ENCODE measurements at places on chromosomes 12 and 14.

- DNase-seq, result no peak
Observed at GRCh38 chr12:8482571-8483061, 26.9 kb downstream of the CLEC6A start.

- peak; percentile 6 for DNase-seq
Observed at GRCh38 chr12:111687255-111687654, 1.4 kb downstream of the ACAD10 start.

- DNase-seq, result no peak
Observed at GRCh38 chr12:106601031-106601430, 18.2 kb downstream of the RFX4 start.

DNA sequence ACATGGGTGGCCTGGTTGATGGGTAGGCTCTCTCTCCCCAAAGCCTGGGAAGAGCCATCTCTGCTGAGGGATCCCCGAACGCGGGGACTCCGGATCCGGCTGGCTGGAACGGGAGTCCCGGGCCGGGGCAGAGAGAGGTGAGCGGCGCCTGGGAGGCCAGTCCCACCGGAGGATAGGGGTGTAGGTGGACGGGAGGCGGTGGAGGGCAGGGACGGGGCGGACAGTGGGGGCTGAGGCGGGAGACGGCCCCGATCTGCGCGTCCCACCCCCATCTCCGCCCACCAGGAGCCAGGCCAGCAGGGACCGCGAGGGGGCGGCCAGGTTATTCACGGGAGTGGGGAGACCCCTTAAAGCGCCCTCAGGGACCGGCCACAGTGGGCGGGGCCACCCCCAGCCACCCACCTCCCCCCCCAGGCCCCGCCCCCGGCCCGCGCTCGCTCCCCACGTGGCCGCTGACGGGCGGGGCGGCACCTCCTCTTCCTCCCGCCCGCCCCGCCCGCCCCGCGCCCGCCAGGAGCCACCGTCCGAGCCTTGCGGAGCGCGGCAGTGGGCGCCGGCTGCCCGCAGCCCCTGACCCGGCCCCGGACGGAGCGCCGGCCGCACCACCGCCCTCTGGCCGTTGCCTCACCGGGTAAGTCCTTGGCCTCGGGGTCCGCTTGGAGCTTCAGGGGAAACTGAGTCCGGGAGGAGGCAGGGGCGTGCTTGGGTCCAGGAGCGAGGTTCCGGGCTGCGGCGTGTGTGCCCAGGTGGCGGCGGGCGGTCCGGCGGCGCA, at the start of gene INF2:
Gene INF2 (plus strand): TSS at position 510 of the 772 bp plus-strand sequence. CDS start 11,748 bp downstream, outside the sequence.
- peak; percentile 84 for DNase-seq

DNA sequence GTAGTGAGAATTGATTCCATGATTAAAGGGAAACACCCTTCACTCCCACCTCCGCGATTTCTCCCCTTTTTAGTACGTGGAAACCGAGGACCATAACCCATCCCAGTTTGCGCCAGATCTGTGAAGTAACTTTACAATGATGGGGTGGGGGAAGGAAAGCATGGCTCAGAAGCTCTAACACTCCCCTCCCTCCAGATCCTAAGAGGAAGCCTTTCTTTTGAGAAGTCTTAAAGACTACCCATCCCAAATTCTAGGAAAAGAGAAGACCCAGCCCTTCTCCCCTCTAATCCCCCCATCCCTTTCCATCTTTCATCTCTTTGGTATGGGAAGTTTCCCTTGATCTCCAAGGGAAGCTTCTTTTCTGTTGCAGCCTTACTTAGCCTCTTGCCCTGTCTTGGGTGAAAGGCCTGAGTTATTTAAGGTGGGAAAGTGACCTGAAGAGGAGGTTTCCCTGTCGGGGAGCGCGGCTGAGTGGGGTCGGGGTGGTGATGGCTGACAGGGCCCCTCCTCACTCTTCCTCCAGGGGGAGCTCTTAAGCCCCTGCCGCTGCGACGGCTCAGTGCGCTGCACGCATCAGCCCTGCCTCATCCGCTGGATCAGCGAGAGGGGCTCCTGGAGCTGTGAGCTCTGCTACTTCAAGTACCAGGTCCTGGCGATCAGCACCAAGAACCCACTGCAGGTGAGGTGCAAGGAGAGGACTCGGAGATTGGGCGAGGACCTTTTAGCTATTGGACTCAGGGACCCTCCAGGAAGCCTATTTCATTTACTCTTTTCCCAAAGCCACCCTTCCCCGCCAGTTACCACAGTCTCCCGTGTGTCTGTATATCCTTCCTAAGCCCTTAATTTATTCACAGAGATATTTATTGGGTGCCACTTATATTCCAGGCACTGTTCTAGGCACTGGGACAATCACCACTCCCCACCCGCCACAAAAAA, 1.8 kb downstream of the MARCHF9 start:
- no peak for DNase-seq

- no peak for DNase-seq
Observed at GRCh38 chr12:64525461-64526160, 73.7 kb downstream of the TBK1 start.

- DNase-seq, result no peak
Observed at GRCh38 chr12:132695431-132695830, 8.0 kb downstream of the PXMP2 start.

DNA sequence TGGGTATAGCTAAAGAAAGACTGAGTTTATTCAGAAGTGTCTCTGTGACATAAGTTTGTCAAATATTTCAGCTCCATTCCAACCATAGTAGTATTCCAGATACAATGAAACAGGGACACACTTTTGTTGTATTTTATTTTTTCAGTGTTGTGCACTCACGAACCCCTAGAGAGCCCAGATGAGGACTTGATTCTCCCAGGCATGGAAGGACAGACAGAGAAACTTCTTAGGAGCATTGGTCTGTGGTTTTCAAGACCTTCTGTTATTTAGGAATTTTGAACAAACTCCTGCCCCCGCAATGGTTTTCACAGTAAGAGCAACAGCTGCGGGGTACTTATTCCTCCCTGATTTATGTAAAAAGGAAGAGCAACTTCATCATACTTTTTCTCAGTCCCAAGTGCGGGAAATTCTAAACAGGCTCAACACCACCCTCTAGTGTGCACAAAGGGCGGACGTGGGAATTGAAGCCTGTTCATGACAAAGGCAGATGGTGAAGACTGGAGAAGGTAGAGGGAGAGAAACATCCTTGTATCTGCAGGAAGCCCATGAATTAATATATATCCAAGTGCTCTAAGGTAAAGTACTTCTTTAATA, 147.6 kb downstream of the PAH start:
- DNase-seq, result peak; percentile 91

- DNase-seq, result no peak
Observed at GRCh38 chr14:102899516-102899900, 23.0 kb upstream of the AMN start.

GRCh38 chr14:65958664-65959562, 527.3 kb upstream of the CCDC196 start:
- peak; percentile 65 for DNase-seq

- no peak for DNase-seq
Observed at GRCh38 chr12:39867631-39868327, 238.1 kb downstream of the SLC2A13 start.

DNA sequence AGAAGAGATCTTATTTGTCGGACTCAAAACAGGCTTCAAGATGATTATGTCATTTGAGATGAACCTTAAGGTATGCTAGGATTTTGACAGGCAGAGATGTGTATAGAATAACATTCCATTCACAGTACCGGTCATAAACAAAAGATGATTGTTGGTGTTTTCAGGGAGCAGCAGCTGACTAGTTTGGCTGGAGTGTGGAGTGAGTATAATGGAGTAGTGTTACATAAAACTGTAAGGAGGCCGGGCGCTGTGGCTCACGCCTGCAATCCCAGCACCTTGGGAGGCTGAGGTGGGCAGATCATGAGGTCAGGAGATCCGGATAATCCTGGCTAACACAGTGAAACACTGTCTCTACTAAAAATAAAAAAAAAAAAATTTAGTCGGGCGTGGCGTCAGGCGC, 23.9 kb downstream of the SERPINA10 start:
- DNase-seq, result no peak

GRCh38 chr14:65001723-65002122, 15.0 kb downstream of the FNTB start:
- no peak for DNase-seq

DNA sequence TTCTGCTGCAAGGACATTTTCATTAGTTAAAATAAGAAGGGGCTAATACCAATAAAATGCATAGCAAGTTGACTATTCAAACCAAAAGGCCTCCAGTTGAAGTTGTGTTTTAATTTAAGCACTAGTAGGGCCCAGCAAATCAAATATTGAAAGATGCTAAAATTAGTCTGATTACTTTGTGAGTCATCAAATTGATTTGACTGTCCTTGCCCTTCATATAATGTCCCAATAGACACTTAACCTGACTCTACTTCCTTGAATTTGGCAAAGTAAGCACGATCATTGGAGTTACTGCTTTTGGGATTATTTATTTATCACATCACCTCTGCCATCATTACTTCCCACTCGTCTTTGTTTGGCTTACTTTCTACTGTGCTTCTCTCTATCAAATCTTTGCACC, 798.5 kb downstream of the DIO2 start:
- no peak for DNase-seq

GRCh38 chr14:79580414-79580813, 630.9 kb downstream of the DIO2 start:
- DNase-seq, result no peak

DNA sequence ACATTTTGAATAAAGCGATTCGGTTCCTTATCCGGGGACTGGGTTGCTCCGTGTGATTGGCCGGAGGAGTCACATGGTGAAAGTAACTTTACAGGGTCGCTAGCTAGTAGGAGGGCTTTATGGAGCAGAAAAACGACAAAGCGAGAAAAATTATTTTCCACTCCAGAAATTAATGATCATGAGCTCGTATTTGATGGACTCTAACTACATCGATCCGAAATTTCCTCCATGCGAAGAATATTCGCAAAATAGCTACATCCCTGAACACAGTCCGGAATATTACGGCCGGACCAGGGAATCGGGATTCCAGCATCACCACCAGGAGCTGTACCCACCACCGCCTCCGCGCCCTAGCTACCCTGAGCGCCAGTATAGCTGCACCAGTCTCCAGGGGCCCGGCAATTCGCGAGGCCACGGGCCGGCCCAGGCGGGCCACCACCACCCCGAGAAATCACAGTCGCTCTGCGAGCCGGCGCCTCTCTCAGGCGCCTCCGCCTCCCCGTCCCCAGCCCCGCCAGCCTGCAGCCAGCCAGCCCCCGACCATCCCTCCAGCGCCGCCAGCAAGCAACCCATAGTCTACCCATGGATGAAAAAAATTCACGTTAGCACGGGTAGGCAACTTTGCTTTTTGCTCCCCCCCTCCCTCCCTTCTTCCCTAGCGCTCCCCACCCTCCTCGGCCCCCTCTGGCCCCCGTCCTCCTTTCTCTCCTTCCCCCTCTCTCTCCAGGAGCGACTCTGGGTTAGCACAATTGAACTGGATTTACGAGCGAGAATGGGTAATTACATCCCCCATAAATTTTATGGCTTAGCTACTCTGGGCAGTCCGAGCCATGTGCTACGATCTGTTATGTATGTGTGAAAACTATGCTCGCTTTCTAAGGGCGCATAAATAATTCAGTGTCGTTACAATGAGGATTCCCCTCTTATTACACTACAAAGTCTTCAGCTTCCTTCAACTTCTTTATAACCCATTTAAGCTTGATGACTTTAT, at the start of gene HOXC4:
Gene HOXC4 (plus strand): TSS at position 85 of the 991 bp plus-strand sequence. CDS start 88 bp downstream, at position 173.
- no peak for DNase-seq

GRCh38 chr12:108806346-108806745, 51.0 kb downstream of the SSH1 start:
- peak; percentile 17 for DNase-seq

GRCh38 chr14:70873627-70874026, 33.6 kb upstream of the PCNX1 start:
- DNase-seq, result no peak

GRCh38 chr12:26198742-26199141, 3.4 kb downstream of the SSPN start:
- peak; percentile 86 for DNase-seq

DNA sequence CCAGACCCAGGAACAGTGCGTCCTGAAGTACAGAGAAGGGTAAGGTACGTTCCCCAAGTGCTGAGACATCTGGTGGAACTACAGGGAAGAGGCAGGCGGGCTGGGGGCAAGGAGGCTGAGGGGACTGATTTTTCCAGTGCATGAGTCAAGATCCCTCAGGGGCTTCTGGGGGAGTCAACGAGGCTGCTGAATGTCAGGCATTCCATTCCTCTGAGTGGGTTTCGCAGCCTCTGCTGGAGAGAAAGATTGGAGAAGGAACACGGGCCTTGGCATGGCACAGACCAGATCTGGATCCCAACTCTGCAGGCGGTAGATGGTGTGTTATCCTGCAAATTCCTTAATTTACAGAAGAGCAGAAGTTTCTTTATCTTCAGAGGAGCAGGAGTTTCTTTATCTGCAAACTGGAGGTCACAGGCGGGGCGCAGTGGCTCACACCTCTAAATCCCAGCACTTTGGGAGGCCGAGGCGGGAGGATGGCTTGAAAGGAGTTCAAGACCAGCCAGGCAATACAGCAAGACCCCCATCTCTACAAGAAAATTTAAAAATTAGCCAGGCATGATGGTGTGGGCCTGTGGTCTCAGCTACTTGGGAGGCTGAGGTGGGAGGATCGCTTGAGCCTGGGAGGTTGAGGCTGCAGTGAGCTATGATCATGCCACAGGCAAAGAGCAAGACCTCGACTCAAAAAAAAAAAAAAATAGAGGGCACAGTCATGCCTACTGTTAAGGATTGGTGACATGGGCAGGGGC, 132.6 kb upstream of the MAP1LC3B2 start:
- peak; percentile 98 for DNase-seq

- no peak for DNase-seq
Observed at GRCh38 chr14:72577521-72577920, 316.4 kb downstream of the DPF3 start.

DNA sequence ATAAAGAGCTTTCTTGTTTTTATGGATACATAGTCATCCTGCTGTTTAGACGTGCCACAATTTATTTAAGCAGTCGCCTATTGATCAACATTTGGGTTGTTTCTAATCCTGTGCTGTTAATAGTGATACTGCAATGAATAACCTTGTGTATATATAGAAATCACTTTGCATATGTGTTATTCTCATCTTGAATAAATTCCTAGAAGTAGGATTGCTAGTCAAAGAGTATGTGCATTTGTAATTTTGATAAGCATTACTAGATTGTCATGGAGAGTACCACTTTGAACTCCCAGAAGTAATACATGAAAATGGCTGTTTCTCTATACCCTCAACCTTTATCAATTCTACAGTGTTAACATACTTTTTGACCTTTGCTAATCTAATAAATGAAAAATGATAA, 44.9 kb upstream of the KCNH3 start:
- no peak for DNase-seq

DNA sequence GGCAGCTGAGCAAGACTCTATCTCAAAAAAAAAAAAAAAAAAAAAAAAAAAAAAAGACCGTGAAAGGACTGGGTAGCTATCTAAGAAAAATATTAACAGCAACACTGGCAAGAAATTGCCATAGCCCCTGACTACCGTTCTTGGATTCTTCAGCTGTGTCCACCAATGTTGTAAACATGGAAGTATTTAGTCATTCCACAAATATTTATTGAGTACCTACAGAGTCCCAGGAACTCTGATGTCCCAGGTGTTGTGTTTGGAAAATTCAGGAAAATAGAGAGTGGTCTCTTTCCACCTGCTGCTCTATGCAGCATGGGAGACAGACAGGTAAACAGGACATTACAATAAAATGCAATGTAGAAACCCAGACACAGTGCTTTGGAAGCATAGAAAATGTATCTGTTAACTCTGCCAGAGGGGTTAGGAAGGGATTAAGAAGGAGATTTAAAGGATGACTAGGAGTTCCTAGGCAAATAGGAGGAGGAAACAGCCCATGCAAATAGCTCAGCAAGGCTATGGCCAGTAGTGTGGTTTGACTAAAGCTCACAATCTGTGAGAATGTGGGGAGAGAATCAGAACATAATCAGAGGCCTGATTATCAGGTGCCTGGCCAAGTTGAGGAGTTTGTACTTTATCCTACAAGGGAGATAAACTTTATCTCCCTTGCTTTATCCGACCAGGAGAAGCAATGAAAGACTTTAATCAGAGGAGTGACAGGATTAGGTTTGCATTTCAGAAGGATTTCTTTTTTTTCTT, 2.1 kb upstream of the DLST start:
- no peak for DNase-seq
